ENCODE measurements at places on chromosomes 6 and 20. TPM values are rescaled to one million over a fixed set of nuclear protein-coding genes. Genes with fewer than 3 reads are reported as not detected.

- peak; percentile 46 for DNase-seq
Observed at GRCh38 chr20:18831830-18832499, 18.4 kb downstream of the SCP2D1 start.

DNA sequence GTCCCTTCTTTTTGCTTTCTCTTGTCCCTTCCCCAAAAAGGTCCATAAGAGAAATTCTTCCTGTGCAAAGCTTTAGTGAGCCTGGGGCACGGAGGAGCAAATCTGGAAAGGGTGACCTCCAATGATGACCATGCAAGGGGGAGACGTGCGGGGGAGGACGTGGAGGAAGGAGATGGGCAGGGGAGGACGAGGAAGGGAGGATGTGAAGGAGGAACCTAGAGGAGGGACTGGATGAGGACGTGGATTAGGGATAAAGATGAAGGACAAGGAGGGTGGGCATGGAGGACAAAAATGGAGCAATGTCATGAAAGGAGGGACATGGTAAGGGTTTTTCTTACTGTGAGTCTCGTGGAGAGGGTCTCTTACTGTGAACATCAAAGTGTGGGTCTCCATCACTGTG lies 139.5 kb downstream of the ERMARD start:
- no peak for DNase-seq

DNA sequence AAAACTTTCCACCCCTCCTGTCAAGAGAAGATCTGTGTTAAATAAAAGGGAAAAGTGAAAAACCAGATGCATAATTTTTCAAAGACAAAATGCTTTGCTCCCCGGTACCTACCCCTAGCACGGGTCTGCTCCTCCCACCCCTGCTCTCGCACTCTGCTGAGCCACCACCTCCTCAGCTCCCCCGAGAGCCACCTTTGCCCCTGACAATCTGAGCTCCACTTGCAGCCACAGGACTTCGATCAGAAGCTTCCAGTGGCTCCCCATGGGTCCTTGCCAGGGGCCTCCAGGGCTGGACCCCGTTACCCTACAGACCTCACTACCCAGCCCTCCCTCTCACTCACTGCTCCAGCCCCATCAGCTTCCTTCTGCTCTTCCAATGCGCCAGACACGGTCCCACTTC lies 171.7 kb downstream of the PREX1 start:
- DNase-seq: no peak

DNA sequence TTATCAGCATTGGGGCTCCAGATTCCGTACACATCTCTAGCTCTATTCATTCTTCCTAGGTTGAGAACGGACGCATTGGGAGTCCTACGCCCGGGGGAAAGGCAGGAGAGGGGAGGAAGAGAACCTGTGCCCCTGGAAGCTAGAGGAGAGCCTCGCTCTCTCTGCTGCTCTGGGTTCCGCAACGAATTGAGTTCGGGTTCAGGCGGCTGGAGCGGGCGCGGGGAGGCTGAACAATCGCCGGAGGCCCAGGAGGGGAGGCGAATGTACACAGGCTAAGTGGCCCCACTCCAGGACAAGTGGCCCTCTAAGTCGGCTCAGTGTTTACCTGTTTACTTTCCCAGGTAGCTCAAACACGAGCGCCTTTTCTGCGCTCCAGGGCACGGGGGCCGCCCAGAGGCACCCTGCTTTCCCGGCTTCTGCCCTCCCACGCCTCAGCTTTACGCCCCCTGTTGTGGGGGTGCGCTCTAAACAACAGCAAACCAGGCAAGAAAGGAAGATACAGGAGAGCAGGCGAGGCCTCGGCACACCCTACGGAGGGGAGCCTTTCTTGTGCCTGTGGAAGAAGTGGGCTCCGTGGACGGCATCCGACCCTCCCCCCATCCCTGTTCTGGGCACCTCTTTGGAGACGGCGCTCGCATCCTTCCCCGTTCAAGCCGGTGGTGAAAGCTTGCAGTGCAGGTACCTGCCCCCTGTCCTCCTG lies 4.6 kb upstream of the NKX2-2 start:
- DNase-seq: no peak

GRCh38 chr6:128242765-128243403 lies 277.5 kb downstream of the PTPRK start:
- no peak for DNase-seq

DNA sequence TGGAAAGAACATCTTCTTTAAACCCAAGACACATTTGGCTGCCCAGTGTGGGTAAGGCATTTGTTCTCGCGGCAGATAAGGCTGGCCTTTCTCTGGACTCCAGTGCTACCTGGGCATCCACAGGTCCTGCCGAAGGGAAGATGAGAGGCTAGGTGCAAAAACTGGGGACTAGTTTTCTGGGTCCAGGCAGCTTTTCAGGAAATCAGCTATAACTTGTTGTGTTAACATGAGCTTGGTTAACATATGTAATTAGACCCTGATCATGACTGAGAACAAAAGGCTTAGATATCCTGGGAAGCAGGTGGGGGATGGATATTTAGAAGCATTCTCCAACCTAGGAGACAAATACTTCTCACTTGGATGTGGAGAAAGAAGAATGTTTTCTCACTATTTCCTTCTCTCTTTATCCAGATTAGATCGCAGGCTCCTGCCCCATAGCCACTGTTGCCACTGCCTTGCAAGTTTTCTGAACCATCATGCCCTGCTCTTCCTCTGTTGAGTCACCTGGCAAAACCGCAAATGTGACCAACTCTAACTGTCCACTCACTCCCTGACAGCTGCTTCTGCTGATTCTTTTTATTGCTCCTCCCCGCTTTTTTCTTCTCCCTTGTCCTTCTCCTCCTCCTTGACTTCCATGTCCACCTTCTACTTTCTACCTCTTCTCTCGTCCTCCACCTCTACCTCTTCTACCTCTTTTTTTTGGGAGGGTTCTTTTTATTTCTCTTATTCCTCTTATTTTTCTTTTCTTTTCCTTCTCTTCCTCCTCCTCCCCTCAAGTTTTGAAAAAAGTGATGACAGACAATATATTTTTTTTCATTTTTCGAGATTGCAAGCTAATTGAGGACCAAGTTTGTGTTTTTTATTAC lies 258.1 kb downstream of the UTRN start:
- DNase-seq: no peak

- DNase-seq: no peak
Observed at GRCh38 chr6:33112148-33112547, 36.4 kb downstream of the HLA-DPB1 start.

GRCh38 chr20:31746068-31746878 lies 7.2 kb downstream of the TPX2 start:
- DNase-seq: no peak

- no peak for DNase-seq
Observed at GRCh38 chr6:127090051-127090450, 28.4 kb upstream of the RSPO3 start.

GRCh38 chr20:38667417-38667956 lies 56.8 kb upstream of the SLC32A1 start:
- no peak for DNase-seq

DNA sequence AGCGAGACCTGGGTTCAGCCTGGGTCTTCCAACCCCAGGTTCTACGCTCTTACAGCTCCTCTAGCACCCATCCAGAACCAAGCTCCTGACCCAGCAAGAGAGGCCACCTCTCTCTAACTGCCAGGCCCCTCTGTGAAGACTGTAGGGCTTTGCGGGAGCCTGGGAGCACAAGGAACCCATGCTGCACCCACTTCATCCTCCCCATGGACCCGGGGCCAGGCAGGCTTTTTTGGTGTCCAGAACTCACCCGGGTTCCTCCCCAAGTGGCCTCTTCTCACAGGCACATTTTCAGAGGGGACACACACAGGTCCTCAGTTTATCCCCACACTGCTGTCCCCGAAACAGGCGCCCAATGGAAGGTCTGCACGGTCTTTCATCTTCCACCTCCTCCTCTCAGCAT lies 145.9 kb downstream of the SYNDIG1 start:
- no peak for DNase-seq

- no peak for DNase-seq
Observed at GRCh38 chr6:29990931-29991330, 48.6 kb downstream of the HLA-A start.

DNA sequence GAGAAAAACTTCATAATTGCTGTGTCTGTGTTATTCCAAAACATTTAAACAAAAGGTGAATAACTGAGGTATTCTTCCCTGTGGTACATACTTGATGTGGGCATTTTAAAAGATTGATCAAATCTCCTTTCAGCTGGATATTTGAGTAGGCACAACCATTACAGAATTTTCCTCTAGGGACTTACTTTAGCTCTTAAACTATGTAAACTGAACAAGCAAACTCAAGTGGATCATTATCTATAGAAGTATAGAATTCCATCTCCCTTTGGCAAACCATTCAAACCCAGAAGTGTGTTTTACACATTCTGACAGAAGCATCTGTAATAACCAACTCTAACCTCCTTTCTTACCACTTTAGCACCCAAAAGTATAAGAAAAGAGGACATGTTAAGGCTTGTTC lies 241.4 kb downstream of the ESR1 start:
- DNase-seq: no peak

DNA sequence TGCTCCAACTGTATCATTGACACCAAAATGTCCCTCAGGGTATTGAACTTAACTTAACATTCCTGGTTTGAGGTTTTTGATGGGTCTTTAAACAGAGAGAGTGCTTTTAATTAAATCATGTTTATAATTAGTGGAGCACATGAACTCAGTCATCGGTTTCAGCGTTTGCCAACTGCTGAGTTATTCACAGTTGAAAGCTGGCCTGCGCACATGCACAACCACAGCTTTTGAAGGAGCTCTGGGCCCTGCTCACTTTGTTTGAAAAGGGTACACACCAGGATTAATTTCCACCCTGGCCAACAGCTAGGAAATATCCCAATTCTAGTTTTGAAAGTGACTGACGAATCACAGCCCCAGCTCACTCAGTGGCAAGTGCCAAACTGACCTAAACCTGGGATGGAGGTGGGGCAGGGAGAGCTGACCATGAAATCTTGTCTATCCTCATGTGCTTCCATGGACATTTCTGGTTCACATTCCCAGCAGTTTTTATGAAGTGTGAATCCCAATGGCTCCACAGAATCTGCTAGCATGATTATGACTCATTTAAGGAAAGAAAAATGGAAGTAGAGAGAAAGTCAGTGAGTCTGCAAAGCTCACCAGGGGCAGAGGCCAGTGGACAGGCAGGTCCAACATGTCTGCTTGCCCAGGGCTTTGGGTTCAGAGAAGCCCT lies 247.8 kb downstream of the FNDC1 start:
- DNase-seq: no peak

DNA sequence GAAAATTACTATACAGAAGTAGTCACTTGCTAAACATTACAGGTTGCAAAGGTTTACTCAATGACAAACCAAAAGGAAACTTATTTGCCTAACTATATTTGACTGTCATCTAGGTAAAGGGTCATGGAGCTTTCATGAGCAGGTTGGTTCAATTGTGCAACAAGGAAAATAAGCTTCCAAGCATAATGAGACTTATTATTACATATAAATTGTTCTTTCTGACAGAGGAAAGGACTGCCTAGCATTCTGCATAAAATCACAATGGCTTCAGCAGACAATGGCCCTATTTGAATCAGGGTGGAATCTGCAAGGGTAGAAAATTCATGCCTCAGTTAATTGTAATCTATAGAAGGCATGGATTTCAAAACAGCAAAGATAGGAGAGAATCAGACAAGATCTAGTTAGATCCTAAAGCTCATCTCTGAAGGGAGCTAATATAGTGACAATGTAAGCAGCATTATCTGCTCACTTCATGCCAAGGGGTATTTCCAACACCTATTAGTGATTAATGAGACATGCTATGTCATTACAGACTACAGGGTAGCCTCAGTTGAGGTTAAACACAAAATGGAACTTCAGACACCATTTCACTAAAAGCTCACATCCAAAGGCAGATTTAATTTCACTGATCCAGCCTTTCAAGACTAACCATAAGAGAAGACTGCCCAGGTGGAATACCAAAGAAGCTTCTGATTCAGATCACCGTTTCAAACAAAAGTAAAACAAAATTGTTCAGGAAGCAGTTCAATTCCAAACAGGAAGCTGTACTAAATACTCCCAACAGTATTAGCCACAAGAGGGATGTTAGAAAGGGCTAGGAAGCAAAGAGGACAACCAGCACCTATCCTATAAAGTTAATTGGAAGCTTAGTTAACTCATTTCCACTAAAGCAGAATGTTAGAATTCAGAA lies 8.5 kb downstream of the STAU1 start:
- no peak for DNase-seq

- no peak for DNase-seq
Observed at GRCh38 chr20:41379551-41379950, 12.9 kb upstream of the EMILIN3 start.

The GNAS-AS1 gene
- polyA plus RNA-seq: 0.16 TPM

The RNF39 gene
- 5.3 TPM for polyA plus RNA-seq

The MOG gene
- polyA plus RNA-seq: not detected

The DTD1 gene
- 80.8 TPM for polyA plus RNA-seq

The RHAG gene
- polyA plus RNA-seq: not detected

The KIAA0408 gene
- not detected for polyA plus RNA-seq

Data from foreskin keratinocyte (primary cell).